ENCODE measurements at places on chromosomes 3 and 15. TPM values are rescaled to one million over a fixed set of nuclear protein-coding genes. Genes with fewer than 3 reads are reported as not detected.

GPR176 gene
- not detected for polyA plus RNA-seq

DNA sequence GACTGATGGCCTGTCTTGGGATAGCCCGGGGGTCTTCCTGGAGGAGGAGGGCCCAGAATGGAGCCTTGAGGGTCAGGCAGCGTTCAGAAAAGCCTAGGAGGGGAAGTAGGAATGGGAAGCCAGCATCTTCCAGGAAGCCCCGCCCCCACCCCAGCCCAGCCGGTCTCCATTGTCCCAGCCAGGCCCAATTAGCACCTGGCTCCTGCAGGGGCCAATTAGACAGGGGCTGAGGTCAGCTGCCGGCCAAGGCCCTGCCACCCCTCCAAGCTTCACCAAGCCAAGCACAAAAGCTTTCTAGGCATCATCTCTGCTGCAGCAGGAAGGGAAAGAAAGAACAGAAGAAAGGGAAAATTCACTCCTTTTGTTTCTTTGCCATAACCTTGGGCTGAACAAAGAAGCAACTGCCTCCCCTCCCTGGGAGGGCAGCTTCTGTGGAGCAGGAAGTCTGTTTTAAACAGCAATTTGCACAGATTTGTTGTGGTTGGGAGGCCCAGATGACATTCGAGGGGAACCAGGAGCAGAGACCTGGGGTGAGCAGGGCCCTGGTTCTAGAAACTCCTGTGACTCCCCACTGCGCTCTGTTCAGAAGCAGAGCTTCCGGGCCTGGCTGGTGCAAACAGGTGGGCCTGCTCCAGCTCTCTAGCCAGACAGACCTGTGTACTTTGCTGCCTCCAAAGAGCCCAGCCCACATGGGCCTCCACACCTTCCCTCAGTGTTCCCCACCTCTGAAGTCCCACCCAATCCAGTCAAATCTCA lies 47.7 kb downstream of the CYP11A1 start:
- no peak for DNase-seq

- no peak for DNase-seq
These were observed 99.1 kb downstream of the UBE2E2 start for GRCh38 chr3:23302271-23302670.

- no peak for DNase-seq
These were observed 47.6 kb upstream of the ARF4 start for GRCh38 chr3:57644740-57645139.

DNA sequence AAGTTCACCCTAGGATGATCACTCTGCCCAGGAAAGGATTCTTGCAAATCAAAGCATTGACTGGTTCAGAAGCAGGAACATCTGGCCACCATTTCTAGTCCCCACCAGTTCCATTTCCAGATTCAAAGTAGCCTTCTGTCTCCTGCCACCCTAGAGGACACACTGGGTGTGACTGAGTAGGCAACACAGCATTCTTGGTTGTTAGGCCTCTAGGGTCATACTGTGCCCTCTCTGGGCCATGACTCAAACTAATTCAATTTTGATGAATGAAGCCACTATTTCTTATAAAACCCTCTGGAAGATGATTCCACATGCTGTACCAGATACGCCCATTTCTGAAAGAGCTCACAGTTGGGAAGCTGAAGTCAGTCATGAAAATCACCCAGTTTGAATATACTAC lies 69.7 kb downstream of the WDR76 start:
- no peak for DNase-seq

All from immature natural killer cell (primary cell).